GF-D8 (cell line): ENCODE measurements at places on chromosomes 4 and X.

DNA sequence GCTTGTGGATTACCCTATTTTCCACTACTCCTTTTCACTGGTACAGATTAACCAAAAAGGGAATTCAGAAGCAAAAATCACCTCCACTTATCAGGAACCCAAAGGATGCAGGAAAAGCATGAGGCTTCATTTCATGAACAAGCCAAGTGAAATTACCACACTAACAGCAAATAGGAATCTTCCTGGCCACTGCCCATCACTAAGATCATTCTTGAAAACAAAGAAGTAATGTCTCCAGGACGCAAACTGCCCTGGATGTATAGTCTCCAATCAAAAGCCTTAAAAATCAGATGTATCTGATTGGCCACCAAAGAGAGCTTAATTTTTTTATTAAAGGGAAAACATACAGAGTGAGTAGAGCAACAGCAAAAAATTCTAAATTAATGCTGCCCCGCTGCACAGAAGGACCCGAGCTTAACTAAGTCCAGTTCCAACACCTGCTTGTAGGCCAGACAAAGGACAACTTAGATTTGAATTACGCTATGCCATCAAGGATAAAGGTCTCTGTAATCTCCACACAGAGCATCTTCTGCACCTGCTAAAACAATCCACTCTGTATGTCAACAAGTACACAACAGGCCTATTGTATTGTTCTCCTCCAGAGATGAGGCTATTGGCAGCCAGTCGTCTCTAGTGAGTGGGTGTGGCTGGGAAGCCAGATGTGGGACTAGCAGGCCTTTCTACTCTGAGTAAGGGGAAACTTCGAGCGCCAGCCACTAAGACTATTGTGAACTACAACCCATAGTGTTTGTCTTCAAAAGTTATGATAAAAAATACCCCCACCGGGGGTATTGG lies 12.4 kb downstream of the ZDHHC9 start:
- no peak for DNase-seq

GRCh38 chr4:47717188-47717587 lies 120.7 kb downstream of the CORIN start:
- no peak for DNase-seq

- DNase-seq, result no peak
Observed at GRCh38 chr4:145014365-145014764, 83.6 kb downstream of the ANAPC10 start.

GRCh38 chrX:63961964-63962363 lies 176.9 kb upstream of the ARHGEF9 start:
- DNase-seq, result no peak

DNA sequence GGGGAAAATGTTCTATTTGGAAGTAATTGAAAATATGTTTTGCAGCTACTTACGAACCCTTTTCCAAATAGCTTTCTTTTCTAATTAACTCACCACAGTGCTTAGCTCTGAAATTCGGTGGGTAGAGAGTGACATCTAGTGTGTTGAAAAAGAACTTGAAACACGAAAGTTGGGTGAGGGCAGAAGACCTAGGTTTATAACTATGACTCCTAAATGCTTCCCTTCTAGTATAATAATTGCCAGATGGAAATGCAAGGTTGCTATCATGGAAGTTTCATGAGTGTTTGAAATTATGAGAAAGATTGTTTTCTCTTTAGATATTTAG lies 77.3 kb upstream of the NOCT start:
- DNase-seq, result peak; percentile 25

GRCh38 chr4:151415978-151416377 lies 7.0 kb downstream of the FHIP1A start:
- DNase-seq, result no peak

- no peak for DNase-seq
Observed at GRCh38 chrX:17032351-17032750, 85.9 kb downstream of the REPS2 start.

DNA sequence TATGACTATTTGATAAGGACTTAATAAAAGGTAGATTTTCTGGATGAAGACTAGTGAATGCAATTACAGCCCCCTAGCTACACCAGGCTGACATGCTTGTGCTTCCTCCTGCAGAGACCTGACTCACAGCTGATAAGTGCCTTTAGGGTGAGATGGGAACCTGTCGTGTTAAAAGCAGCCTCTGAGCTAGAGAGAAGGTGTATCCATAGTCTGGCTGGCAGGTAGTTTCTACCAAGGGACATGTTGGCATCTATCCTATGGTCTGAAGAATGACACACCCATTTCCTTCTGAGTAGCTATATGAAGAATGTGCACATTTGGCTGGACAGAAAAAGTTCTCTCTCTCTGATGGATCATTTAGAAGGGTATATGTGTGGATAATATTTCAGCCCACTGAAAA lies 64.1 kb downstream of the PARM1 start:
- no peak for DNase-seq
